Activated T-helper 2 cell treated with anti-CD3 and anti-CD28 coated beads, Interferon-gamma antibody, Interleukin-2, Interleukin-4, amounts not matched to agents 10 μg/mL and 5 μg/mL and 100 μg/mL, durations not matched to agents 14 hours and 24 hours and 36 hours (primary cell): ENCODE measurements at places on chromosomes 12 and 14.

- peaks cover 32% of the 10 kb centered on the region for H3K36me3 ChIP-seq
- H3K4me1 ChIP-seq: peaks cover 28% of the 10 kb centered on the region
- H3K27ac ChIP-seq: no peak overlapping the region
- no peak overlapping the region for H3K4me3 ChIP-seq
- no peak for DNase-seq
Observed at GRCh38 chr14:89502966-89503365, 85.9 kb upstream of the FOXN3 start.

GRCh38 chr14:28773861-28774691 lies 7.5 kb downstream of the FOXG1 start:
- no peak for DNase-seq
- no peaks in the 10 kb centered on the region for H3K4me1 ChIP-seq
- H3K27ac ChIP-seq: no peak overlapping the region
- H3K36me3 ChIP-seq: no peaks in the 10 kb centered on the region

DNA sequence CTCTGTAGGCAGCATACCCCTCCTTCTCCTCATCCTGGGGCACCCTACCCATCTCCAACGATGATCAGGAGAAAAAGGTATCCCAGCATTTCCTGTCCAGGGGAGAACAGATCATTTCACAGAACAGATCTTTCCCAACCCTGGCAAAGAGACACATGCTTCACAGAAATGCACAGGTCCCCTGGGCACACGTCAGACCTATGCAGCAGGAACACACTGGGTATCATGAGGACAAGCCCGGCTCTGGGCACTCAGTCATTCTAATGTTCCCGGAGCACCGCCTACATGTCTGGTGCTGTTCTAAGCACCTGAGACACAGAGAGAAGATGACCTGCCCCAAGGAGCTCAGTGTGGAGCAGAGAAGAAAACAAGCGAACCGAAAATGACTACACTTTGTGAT lies 56.2 kb downstream of the ACTN1 start:
- H3K36me3 ChIP-seq: peaks cover 50% of the 10 kb centered on the region
- no peak overlapping the region for H3K27ac ChIP-seq
- H3K4me3 ChIP-seq: no peak overlapping the region
- no peak for DNase-seq

DNA sequence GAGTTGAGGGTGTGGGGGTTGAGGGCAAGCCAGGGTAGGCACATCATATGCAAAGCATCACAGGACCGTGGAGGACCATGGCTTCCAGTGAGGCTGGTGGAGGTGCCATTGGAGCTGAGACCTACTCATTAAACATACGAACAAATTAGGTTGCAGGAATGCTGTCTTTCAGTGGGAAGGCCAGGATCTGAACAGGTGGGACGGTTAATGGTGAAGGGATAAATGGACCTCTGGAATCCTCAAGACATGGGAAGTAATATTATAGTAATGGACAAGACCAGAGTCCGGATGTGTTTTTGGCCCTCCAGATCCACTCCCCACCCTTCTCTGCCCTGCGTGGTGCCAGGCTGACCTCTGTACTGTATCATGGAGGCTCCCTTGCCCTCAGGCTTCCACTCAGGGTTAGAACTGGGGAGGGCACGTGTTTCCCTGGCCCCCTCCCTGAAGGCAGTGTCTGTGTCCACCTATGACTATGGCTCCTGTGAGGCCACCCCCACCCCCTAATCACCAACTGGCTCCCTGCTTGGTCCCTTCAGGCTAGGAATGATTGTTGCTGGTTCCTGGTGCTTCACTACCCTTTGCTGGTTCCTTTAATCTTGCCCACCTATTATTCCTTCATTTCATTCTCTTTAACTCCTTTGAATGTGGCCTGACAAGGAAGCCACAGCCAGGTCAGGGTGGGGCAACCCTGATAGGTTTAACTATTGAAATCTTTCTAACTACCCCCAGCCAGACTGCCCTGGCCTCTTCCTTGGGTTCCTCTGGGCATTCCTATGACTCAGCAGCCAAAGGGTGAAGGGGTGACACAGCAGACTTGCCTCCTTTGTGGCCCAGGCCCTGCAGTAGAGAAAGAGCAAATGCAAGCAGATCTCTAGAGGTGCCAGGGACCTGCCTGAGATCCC lies 10.7 kb downstream of the DHRS2 start:
- H3K4me3 ChIP-seq: no peak overlapping the region
- no peak for DNase-seq
- H3K27ac ChIP-seq: peak overlapping the region; percentile 47
- peaks cover 5% of the 10 kb centered on the region for H3K4me1 ChIP-seq
- H3K36me3 ChIP-seq: no peaks in the 10 kb centered on the region

GRCh38 chr12:77256956-77257355 lies 191.6 kb upstream of the E2F7 start:
- no peaks in the 10 kb centered on the region for H3K27me3 ChIP-seq
- no peaks in the 10 kb centered on the region for H3K4me1 ChIP-seq
- H3K4me3 ChIP-seq: no peak overlapping the region
- H3K36me3 ChIP-seq: no peaks in the 10 kb centered on the region
- no peak for DNase-seq
- H3K27ac ChIP-seq: no peak overlapping the region

GRCh38 chr12:77837876-77838291 lies 7.2 kb downstream of the NAV3 start:
- H3K4me3 ChIP-seq: no peak overlapping the region
- no peaks in the 10 kb centered on the region for H3K36me3 ChIP-seq
- no peak for DNase-seq
- no peak overlapping the region for H3K27ac ChIP-seq
- H3K27me3 ChIP-seq: no peaks in the 10 kb centered on the region
- H3K4me1 ChIP-seq: no peaks in the 10 kb centered on the region

DNA sequence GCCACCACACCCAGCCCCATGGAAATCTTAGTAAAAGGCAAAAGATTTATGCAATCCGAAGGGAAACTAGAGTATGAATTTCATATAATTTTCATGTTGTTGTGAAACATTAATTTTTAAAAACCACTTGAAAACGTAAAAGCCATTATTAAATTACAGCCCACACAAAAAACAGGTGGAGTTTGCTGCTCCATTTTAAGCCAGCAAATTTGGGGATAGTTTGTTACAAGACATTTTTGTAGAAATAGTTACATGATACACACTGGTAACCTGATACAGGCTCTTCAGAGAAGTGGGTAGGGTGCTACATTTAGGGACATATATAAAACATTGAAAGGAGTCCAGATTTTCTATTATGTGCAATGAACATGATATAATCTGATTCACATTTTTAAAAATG lies 17.6 kb downstream of the GNPTAB start:
- peaks cover 39% of the 10 kb centered on the region for H3K4me1 ChIP-seq
- no peak overlapping the region for H3K4me3 ChIP-seq
- no peak overlapping the region for H3K27ac ChIP-seq
- H3K27me3 ChIP-seq: no peaks in the 10 kb centered on the region
- peaks cover 56% of the 10 kb centered on the region for H3K36me3 ChIP-seq
- DNase-seq: no peak

DNA sequence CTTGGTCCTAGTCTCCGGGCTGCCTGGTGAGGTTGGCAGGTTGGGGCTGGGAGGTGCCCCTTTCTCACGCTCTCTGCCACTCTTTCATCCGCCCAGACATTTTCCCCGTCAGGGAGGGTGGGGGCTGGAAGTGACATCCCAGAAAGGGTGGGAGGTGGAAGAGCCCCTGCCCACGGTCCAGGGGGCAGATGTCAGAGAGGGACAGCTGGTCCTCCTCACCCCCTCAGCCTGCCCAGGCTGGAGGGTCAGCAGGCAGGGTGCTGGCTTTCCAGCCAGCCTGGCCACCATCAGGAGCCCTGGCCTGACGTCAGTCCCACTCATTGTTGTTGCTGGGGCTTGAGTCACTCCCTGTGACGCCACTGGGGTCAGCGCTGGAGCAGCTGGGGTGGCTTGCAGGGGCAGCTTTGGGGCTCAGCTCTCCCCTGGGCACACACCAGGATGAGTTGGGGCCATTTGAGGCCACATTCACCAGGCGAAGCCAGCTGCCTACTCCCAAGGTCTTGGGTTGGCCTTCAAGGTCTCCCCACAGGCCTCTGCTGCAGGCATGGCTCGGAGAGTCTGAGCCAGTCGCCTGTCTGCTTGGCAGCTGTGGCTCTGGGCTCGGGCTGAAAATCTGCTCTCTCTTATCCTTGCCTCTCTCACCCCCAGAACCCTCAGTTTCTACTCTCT lies 5.7 kb upstream of the ATG101 start:
- H3K27ac ChIP-seq: no peak overlapping the region
- peaks cover 8% of the 10 kb centered on the region for H3K36me3 ChIP-seq
- H3K27me3 ChIP-seq: peaks cover 1% of the 10 kb centered on the region
- DNase-seq: no peak

DNA sequence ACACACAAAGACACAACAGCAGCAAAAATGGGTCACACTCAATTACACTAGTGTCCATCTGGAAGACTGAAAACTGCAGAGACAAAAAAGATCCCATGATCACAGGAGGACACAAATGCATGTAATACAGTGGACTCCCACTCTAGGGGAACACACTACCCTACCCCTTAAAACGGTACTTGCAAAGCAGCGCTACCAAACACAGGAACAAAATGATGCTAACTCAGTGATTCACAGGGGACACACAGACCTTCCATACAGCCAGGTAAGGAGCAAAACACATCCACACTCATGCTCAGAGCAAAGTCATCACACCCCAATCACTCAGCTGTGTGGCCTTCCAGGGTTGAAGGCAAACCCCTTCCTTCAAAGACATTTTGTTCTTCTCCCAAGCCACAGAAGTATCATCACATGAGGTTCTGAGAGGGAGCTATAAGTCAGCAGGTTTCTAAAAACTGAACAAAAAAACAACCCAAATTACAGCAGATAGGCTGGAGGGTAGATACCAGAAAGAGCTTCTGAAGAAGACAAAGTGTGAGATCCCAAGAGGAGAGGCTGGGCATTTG lies 14.8 kb downstream of the SMUG1 start:
- H3K4me1 ChIP-seq: peaks cover 7% of the 10 kb centered on the region
- H3K36me3 ChIP-seq: no peaks in the 10 kb centered on the region
- no peak overlapping the region for H3K4me3 ChIP-seq
- DNase-seq: no peak
- H3K27ac ChIP-seq: no peak overlapping the region

DNA sequence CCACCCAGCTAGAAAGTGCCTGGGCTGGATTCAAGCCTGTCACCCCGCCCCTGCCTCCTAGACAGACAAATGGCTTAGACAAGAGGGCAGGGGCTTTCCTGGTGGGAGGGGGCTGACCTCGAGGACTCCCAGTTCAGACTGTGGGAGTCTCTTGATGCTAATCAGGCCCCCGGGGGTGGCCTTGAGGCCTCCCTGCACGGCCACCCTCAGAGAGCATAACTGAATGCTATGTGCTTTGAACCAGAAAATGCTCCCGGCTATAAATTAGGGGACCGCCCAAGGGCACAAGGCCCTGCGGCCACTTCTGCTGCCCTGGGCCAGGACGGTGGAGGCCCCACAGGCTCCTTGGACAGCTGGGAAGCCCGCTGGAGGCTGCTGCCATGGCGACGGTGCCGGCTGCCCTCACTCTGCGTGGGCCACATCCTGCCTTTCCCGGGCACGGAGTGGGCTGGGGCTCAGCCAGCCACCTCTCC lies 111.0 kb upstream of the NCOR2 start:
- H3K4me3 ChIP-seq: no peak overlapping the region
- no peak for DNase-seq
- H3K36me3 ChIP-seq: no peaks in the 10 kb centered on the region

DNA sequence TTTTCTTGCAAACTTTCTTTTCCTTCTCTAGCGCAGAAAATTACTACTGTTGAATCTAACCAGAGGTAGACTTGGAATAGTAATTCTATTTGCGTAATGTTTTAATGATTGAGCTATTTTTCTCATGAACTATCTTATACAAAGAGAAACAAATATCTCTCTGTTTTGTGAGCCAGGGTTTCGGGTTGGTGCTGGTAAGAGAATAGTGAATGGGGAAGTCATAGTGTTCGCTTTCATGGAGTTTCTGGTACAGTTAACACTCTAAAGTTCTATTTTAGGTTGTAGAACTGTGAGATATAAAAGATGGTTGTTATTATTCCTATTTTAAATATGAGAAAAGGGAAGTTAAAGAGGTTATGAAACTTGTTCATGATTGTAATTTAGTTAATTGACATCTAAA lies 6.6 kb downstream of the CLEC1B start:
- H3K36me3 ChIP-seq: no peaks in the 10 kb centered on the region
- H3K27me3 ChIP-seq: peaks cover 48% of the 10 kb centered on the region
- H3K27ac ChIP-seq: no peak overlapping the region

DNA sequence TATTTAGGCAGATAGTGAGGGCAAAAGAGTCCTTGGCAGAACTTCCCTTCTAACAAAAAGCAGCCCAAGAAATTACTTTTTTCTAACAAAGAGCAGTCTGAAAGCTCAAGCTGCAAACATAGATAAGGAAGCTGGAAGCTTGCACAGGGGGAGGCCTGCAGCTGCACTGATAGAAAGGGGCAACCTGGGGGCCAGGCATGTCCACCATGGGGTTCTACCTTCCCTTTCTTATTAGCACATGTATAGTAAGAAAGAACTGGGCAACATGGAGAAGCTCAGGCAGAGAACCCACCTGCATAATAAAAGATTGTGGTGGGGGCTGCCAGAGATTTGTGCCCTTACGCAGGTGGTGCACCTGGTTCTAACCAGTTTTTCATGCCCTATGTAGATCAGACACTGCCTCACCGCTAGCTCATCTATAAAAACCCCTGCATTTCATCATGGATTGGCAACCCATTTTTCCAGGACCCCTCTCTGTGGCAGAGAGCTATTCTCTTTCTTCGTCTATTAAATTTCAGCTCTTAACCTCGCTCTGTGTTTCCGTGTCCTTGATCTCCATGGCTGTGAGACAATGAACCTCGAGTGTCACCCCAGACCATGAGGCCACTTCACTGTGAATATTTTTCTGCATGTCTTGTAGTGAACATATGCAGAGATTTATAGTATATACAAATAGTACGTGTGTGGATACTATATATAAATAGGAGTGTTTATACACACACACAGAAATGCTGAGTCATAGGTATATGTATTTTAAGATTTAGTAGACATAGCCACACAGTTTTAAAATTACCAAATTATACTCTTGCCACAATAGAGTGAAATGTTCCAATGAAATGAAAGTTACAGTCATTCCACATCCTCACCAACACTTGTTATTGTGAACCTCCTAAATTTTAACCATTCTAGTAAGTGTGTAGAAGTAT lies 53.0 kb downstream of the PEX5 start:
- H3K4me1 ChIP-seq: peaks cover 6% of the 10 kb centered on the region
- H3K4me3 ChIP-seq: no peak overlapping the region
- H3K36me3 ChIP-seq: no peaks in the 10 kb centered on the region
- DNase-seq: no peak
- H3K27ac ChIP-seq: no peak overlapping the region
- peaks cover 20% of the 10 kb centered on the region for H3K27me3 ChIP-seq

- H3K27me3 ChIP-seq: peaks cover 5% of the 10 kb centered on the region
- no peaks in the 10 kb centered on the region for H3K36me3 ChIP-seq
Observed at GRCh38 chr14:96681829-96682228, 115.4 kb upstream of the VRK1 start.

GRCh38 chr12:3165078-3165980 lies 88.2 kb downstream of the TSPAN9 start:
- DNase-seq: no peak
- no peak overlapping the region for H3K27ac ChIP-seq
- H3K4me1 ChIP-seq: peaks cover 14% of the 10 kb centered on the region
- H3K36me3 ChIP-seq: no peaks in the 10 kb centered on the region
- H3K4me3 ChIP-seq: no peak overlapping the region
- H3K27me3 ChIP-seq: peaks cover 4% of the 10 kb centered on the region

GRCh38 chr12:1869145-1869544 lies 48.8 kb downstream of the LRTM2 start:
- no peaks in the 10 kb centered on the region for H3K4me1 ChIP-seq
- no peak overlapping the region for H3K4me3 ChIP-seq
- H3K27ac ChIP-seq: no peak overlapping the region
- DNase-seq: no peak
- H3K36me3 ChIP-seq: no peaks in the 10 kb centered on the region
